ENCODE measurements at places on chromosomes 2 and 18.
A peak's percentile ranks its signal among the peaks of the same experiment; 100 is the strongest.

- DNase-seq, result no peak
Measured at GRCh38 chr2:143524559-143525401, 395.6 kb downstream of the ARHGAP15 start.

DNA sequence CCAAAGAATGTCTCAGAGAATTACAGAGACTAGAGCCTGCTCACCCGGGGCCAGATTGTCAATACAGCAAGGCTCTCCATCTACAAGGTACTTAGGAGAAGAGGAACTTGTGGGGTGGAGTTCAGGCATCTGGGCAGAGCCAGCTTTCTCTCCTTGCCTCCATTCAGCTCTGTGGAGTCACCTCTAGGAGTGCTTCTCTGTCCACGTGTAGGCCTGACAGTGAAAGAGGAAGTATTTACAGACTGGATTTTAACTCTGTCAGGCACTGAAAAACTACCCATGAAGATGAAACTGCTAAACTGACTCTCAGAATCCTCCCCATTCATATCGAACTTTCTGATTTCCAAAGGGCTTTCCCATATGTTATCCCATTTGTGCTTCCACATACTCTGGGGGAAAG, 315.6 kb downstream of the SETBP1 start:
- DNase-seq, result no peak

DNA sequence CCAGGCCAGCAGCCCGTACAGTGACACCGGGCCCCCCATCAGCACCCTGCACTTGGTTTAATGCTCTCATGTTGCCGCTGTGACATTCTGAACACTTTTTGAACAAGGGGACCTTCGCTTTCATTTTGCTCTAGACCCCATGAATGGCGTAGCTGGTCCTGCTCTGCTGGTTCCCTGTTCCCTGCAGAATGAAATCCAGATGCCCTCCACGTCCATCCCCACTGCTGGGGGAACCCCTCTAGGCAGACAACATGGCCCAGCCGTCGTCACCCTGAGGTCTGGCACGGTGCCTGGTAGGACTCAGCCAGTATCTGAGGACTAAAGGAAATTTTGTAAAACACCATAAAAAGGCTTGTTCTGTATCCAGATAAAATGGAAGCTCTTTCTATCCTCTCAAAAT, 128.6 kb downstream of the KCTD1 start:
- DNase-seq, result no peak

DNA sequence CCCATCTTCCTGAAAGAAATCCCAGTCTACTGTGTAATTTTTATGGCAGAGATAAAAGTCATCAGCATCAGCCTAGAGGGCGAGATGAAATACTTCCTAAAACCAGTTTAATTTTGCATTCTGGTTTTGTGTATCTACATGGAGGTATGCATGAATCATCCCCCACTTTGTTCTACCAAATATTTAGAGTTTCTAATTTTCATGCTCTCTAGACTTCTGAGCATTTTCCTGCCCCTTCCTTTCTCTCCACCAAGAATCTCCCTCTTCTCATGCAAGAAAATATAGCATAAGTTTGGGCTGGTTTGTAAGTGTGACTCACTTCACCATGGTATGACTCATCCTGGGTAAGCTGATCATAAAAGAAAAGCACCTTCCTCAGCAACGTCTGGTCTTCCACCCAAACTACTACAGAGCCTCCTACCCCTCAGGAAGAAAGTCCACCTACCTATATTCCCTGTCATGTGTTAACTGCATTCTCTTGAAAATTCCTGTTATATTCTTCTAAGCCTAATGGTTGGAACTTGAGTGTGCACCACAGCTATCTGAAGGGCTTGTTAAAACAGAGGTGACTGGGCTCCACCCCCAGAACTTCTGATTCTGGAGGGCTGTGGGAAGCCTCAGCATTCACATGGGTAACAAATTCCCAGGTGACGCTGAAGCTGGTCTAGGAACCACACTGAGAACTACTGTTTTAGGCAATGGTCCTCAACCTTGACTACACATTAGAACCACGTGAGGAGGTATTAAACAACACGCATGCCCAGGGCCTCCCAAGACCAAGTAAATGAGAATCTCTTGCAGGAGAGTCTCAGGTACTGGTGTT, 37.4 kb upstream of the RAPGEF4 start:
- no peak for DNase-seq

- DNase-seq, result no peak
Measured at GRCh38 chr2:29492701-29493100, 377.5 kb downstream of the CLIP4 start.

DNA sequence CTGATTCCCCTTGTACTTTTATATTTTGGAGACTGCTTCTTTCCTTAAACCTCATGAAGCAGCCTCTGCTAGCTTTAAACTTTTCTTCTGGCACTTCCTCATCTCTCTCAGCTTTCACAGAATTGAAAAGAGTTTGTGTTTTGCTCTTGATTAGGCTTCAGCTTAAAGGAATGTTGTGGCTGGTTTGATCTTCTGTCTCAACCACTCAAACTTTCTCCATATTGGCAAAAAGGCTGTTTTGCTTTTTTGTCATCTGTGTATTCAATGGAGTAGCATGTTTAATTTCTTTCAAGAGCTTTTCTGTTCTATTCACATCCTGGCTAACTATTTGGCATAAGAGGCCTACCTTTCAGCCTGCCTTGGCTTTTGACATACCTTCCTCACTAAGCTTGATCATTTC, 36.3 kb upstream of the MSTN start:
- no peak for DNase-seq

DNA sequence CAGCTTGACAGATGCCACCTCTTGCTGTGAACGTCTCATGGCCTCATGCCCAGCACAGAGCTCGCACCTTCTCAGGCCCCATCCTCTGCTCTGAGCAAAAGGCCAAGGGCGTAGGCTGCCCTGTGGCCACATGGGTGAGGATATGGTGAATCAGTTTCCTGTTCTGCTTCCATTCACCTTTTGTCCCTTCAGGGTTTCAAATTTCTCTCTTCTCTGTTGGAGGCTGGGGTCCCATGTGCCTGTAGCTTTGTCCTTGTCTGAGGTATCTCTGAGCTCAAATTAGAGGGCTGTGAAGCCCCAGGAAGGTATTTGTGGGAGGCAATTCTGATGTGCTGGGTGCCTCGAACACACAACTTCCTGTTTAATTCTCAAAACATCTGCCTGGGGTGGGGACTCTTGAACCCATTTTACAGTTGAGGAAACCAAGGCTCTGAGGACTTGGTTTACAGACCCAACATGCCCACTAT, 29.0 kb downstream of the ZAP70 start:
- peak; percentile 16 for DNase-seq
